ENCODE measurements at places on chromosomes 1 and 21. TPM values are rescaled to one million over a fixed set of nuclear protein-coding genes. Genes with fewer than 3 reads are reported as not detected.

Gene IFFO2
- 51.9 TPM for polyA plus RNA-seq

Gene HUNK
- polyA plus RNA-seq: 0.20 TPM

Gene LUZP1
- 4.4 TPM for polyA plus RNA-seq

Gene OR6N1
- not detected for polyA plus RNA-seq

Gene SLFNL1
- 0.16 TPM for polyA plus RNA-seq

Gene RAB29
- 5.0 TPM for polyA plus RNA-seq

Gene MRAP
- not detected for polyA plus RNA-seq

Gene KCNE1
- polyA plus RNA-seq: 0.04 TPM

Gene CELA2A
- polyA plus RNA-seq: not detected

Gene BTBD8
- polyA plus RNA-seq: 0.51 TPM

Gene S100A1
- polyA plus RNA-seq: 2.3 TPM

Gene OR2T2
- not detected for polyA plus RNA-seq

Gene INAVA
- polyA plus RNA-seq: 39.4 TPM

Gene ANKRD45
- not detected for polyA plus RNA-seq

Gene PPCS
- 68.4 TPM for polyA plus RNA-seq

Gene BTF3L4
- polyA plus RNA-seq: 26.8 TPM

Gene RXFP4
- 0.08 TPM for polyA plus RNA-seq

Gene DMRTA2
- polyA plus RNA-seq: 1.5 TPM

Gene CRNN
- 4,198 TPM for polyA plus RNA-seq

Gene DPT
- 4.8 TPM for polyA plus RNA-seq

Gene OPRD1
- not detected for polyA plus RNA-seq

Gene TEX35
- 0.39 TPM for polyA plus RNA-seq

Data from esophagus (tissue), 2 donors.